ENCODE measurements at places on chromosomes 5 and 9. TPM values are rescaled to one million over a fixed set of nuclear protein-coding genes. Genes with fewer than 3 reads are reported as not detected.

GRCh38 chr9:6268826-6269397 lies 53.3 kb downstream of the IL33 start:
- DNase-seq: no peak

GRCh38 chr5:87369431-87369830 lies 43.3 kb downstream of the CCNH start:
- no peak for DNase-seq

The ELAVL2 gene
- not detected for total RNA-seq

- no peak for DNase-seq
These were observed 29.7 kb downstream of the DAPK1 start for GRCh38 chr9:87527211-87527916.

GRCh38 chr9:82600536-82601292 lies 462.2 kb downstream of the RASEF start:
- DNase-seq: no peak

DNA sequence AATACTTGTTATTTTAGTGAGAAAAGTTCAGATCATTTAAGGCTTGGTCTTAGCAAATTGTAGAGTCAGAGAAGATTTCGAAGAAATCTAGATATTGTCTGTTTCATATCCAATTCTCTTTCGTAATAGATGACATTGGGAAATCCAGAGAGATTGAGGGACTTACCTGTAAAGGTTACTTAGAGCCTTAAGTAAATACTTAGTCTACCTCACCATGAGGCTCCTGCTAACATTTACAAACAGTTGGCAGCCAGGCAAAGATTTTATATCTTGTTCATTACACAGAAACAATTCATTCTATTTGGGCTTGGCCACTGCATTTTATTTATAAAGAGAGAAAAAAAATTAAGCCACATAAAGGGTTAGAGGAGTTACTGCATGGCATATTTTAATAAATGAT lies 70.3 kb downstream of the FGF10 start:
- DNase-seq: no peak

GRCh38 chr5:98836175-98836574 lies 62.7 kb downstream of the RGMB start:
- no peak for DNase-seq

DNA sequence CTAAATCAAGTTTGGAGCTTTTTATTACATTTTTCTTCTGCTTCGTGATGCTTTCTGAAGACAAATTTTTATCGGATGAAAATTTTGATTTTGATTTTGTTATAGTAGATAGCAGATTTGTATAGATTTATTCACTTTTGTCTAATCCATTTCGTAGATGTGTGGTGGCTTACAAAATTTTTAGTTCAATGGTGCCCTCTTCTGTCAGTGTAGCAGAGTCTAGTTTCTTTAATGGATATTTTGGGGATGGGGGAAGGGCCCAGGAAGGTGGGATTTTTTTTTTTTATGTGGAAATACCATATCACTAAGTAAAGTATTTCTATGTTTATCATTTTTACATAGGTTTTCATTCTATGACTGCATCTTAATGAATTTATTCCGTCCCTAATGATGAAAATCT lies 259.9 kb upstream of the TARS1 start:
- DNase-seq: no peak

DNA sequence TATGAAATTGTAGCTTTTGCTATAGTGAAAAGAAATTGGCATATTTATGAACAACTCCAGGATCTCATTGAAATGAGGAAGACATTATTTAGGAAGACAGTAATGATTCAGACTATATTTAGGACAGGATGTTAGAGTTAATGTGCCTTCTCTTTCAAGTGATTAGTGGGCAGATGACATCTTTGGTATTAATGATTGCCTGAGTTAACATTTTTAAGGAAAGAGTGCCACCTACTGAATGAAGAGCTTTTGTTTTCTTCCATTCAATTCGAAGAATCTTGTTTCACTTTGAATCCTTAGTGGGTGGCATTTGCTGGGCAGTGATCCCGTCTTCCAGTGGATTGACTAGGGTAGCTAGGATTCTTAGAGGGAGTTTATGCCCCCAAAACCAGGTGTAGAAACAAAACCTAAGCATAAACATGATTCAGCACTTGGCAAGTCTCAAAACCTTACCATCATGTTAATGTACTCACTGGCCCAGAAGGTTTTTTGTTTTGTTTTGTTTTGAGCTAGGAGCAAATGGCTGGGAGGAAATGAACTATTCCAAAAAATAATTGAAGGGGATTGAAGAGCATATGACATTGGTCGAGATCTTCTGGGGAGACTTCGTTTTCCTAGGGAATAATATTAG lies 23.2 kb downstream of the MAP3K1 start:
- peak; percentile 66 for DNase-seq

The SLIT3 gene
- 77.2 TPM for total RNA-seq

- DNase-seq: peak; percentile 82
These were observed 51.2 kb downstream of the USP20 start for GRCh38 chr9:129886226-129887174.

DNA sequence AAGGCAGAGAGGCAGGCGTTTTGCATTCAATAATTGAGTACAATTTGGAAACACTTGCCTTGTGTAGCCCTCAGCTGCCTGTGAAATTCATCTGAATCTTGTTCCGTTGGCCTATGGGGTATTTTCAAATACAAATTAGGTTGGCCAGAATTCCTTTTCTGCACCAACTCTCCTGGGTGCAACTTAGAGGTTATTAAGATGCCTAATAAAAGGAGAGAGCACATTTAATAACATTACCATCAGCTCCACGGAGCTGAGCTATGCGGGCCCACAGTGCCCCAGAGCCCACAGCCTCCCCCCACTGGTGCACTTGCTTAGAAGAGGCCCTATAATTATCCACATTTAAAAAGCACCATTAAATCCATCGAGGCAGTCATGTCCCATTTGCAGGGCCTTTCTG lies 367.6 kb upstream of the CLINT1 start:
- no peak for DNase-seq

The BICD2 gene
- 33.3 TPM for total RNA-seq

The VPS13A gene
- total RNA-seq: 57.3 TPM

DNA sequence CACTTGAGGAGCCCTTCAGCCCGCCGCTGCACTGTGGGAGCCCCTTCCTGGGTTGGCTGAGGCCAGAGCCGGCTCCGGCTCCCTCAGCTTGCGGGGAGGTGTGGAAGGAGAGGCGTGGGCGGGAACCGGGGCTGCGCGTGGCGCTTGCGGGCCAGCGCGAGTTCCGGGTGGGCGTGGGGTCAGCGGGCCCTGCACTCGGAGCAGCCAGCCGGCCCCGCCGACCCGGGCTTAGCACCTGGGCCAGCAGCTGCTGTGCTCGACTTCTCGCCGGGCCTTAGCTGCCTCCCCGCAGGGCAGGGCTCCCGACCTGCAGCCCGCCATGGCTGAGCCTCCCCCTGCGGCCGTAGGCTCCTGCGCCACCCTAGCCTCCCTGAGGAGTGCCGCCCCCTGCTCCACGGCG lies 6.2 kb upstream of the SHB start:
- no peak for DNase-seq

The AHRR gene
- total RNA-seq: 1.1 TPM

The SLC34A3 gene
- not detected for total RNA-seq

DNA sequence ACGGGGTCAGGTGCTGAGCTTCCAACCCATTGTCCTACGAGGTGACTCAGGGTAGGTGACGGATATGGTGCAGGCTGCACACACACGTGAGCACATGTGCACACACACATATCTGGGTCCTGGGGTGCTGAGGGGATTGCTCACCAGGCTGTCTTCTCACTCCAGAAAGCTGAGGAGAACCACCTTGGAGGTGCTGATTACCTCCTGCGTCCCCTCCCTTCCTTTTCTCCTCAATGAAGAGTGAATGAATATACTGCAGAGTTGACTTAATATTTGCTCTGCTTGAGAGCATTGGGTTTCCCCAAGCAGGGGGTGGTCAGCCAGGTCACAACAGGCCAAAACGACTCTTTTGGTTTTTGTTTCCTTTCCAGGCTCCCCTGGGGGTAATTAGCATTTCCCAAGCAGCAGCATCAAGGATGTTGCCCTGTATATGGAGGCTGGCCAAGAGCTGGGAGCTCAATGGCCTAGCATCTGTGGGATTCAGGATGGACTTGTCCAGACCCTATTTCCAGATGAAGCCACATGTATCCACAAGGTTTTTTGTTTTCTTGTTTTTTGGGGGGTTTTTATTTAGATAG lies 49.7 kb downstream of the PDZD2 start:
- DNase-seq: no peak

- DNase-seq: no peak
These were observed 263.5 kb downstream of the SLIT3 start for GRCh38 chr5:169037466-169037865.

- DNase-seq: peak; percentile 42
These were observed at the start of gene KCNN2 for GRCh38 chr5:114361724-114362196. Gene KCNN2, plus strand, starts transcription at chr5:114362070. Its CDS starts 70 bp downstream, at chr5:114362140.

GRCh38 chr9:70486127-70486526 lies 71.7 kb upstream of the KLF9 start:
- no peak for DNase-seq

The MAMDC4 gene
- 4.1 TPM for total RNA-seq

DNA sequence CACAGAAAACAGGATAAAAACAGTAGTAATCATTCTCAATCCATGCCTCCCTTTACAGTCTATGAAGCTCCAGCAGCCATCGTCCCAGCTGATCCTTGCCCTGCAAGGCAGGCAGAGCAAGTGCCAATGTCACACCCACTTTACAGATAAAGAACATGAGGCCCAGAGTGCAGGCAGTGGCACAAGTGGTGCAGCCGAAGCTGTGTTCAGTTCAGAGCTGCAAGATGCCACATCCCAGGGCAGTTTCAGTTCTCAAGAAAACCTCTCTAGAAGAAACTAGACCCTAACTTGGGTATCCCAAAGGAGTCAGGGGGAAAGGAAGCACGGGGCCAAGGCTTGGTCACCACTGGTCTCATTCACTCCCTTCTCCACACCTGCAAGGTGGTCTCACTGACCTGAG lies 34.6 kb upstream of the CPLX2 start:
- DNase-seq: no peak

The CKMT2 gene
- total RNA-seq: 24.4 TPM

The QRFP gene
- not detected for total RNA-seq

DNA sequence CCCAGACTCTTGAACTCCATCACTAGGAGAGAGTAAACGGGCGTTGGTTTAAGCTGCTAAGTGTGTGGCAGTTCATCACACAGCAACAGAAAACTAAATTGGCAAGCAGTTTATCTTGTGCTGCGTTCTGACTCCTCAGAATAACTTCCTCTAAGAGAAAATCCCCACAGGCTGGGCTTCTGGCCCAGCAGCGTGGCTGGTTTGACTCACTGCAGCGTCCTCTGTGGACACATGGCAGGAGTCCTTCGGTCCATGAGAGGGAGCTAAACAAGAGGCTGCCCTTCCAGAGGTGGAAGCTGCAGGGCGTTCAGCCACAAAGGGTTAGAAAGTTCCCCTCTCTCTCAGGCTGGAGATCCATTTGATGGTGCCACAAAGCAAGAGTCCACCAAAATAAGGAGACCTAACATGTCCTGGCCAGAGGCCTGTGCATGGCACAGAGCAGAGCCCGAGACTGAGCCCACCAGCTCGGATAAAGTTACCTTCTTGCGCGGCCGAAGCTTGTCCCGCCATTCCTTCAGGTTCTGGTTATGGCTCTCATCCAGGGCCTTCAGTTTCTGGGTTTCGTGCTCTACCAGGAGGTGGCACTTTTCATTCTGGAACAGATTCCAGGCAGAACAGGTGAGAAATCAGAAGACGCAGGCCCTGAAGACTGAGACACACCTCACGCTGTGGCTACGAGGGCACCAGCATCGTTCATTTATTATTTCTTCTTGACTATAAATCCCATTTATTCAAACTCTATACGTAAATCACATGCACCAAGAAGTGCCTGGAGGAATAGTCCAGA lies 46.2 kb upstream of the FBXW11 start:
- DNase-seq: peak; percentile 63

DNA sequence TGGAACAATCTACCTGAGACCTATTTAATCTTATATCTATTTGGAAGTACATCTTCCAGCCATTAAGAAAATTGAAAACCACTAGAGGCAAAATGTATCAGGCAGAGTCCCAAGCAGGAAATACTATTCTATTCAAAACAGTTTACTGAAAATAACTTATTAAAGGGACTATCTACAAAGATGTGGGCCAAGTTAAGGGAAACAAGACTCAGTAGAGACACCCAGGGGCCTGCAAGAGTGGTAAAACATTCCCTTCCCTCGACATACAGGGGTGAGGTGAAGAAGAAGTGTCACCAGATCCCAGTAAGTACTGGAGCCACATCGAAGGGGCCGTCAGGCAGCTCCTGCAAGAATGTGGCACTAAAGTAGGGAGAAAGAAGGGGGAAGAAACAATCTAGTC lies 12.1 kb upstream of the NRG2 start:
- DNase-seq: no peak

DNA sequence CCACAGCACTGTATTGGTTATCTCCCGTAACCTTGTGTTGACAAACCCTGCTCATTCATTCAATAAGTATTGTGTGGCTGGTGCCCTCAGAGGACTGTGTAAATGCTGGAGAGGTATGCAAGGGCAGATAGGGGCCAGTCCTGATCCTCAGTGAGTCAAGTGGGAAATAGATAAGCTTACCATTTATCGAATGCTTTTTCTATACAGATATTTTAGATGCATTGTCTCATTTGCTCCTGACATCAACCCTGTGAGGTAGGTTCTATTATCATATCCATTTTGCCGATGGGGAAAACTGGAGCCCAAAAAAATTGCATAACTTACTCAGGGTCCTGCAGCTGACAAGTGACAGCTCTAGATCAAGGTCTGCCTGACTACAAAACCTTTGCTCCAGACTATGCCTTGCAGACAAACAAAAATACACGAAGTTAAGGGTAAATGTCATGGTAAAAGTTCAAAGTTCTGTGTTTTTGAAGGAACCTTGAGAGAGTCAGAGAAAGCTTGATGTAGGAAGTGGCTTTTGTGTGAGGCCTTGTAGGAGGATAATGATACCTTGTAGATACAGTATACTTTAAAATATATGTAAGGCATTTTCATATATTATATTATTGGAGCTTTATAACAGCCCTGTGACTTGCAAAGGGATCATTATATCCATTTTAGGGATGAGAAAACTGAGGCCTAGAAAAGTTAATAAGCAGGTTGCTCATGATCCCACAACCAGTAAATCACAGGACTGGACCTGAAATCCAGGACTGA lies 22.7 kb downstream of the CYFIP2 start:
- DNase-seq: no peak

- DNase-seq: no peak
These were observed 64.5 kb downstream of the SLF1 start for GRCh38 chr5:94682814-94683520.

DNA sequence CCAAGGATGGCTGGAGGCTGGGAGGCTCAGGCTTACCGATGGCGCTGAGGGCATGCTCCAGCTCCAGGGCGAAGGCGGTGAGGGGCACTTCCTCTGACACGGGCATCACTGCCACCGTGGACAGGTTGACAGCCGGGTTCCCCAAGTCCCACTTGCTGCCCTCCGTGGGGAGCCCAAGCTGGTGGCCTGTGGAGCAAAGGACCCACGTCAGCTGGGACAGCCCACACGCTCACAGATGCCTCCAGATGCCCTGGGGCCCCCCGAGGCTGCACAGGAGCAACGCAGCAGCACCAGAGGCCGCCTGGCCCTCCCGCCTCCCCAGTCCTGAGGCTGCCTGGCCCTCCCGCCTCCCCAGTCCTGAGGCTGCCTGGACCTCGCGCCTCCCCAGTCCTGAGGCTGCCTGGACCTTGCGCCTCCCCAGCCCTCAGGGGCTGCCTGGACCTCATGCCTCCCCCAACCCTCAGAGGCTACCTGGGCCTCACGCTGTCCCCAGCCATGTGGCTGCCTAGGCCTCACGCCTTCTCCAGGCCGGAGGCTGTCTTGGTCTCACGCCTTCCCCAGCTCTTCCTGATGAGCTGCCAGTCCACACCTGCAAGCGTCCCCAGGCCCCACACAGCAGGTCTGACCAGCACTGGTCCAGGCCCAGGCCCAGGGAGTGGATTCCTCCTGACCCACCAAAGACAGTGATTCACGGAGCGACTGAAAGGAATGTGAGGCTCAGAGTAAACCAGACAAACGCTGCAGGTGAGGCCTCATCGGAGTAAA lies 25.6 kb upstream of the NSMF start:
- no peak for DNase-seq
